ENCODE measurements at places on chromosomes 1 and 21.

- DNase-seq = no peak
Observed at GRCh38 chr1:34419663-34420136, 243.0 kb downstream of the C1orf94 start.

- DNase-seq = no peak
Observed at GRCh38 chr1:19432943-19433718, 52.2 kb downstream of the CAPZB start.

GRCh38 chr1:29387210-29387609, 150.9 kb downstream of the PTPRU start:
- DNase-seq = no peak

GRCh38 chr1:106344494-106344893, 712.0 kb upstream of the PRMT6 start:
- DNase-seq = no peak
